ENCODE measurements at places on chromosomes 2 and 18.

GRCh38 chr2:215863687-215864086 lies 149.7 kb downstream of the MREG start:
- DNase-seq = no peak

- DNase-seq = no peak
These were observed 756 bp upstream of the PTPN4 start for GRCh38 chr2:119758881-119759450.

DNA sequence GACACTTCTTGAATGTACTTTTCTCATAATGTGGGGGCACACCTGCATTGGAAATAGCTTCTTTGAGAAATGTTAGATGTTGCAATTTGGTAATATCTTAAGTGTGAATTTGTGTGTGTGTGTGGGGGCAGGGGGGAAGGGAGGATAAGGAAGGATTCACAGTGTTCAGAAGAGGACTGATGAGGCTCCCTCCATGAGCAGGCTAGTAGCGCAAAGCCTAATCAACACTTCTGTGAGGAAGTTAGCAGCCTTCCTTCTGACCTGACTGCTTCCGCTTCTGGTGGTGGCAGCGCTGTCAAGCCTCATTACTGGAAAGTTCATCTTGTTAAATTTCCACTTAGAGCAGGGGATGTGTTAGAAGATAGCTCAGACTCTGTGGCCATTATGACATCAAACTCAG lies 295.4 kb upstream of the SPRED2 start:
- no peak for DNase-seq

GRCh38 chr18:22223254-22223964 lies 54.0 kb downstream of the GATA6 start:
- no peak for DNase-seq

DNA sequence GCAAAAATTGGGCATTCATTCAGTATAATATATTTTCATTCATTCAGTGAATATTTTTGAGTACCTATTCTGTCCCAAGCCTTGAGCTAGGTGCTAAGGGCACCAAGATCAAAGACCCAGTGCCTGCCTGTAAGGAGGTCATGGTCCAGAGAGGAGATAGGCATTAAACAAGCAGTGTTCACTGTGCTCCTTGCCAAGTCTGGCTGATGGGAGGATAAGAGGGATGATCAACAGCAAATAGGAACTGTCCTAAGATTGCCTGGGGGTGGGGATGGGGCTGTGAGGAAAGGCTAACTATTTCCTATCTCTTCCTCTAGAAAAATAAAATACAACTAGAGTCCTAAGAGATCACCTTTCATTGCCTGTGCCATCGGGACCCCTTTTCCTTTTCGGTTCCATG lies 60.4 kb downstream of the SETBP1 start:
- DNase-seq = no peak

- no peak for DNase-seq
These were observed 115.4 kb upstream of the PKDCC start for GRCh38 chr2:41932241-41933045.

DNA sequence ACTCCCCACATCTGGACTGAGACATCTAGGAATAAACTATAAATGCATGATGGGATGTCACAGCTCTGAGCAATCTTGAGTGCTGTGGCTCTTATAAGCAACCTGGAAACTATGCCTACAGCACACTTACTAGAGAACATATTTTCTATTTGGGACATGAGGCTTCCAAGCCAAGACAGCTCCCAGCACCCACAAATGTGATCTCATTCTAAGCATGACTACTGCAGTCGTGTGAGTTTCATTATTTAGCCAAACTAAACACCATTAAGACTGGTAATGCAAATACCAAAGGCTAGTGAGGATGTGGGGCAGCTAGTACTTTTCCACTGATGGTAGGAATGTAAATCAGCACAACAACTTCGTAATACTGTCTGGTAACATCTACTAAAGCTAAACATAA lies 72.5 kb downstream of the RTTN start:
- DNase-seq = no peak

DNA sequence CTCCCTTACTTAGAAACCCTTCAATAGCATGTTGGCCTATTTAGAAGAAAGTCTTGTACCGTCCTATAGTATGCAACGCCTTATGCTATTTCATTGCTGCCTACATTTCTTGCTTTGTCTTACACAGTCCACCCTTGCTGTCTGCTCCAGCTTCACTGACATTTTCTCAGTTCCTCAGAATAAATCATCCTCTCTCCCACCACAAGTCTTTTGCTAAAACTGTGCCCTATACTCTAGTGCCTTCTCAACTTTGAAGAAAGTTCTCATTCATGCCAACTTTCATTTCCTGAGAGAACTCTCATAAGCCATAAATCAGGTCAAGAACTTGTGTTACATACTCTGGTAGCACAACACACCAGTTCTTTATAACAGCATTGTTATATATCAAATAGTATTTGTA lies 54.3 kb upstream of the COL3A1 start:
- no peak for DNase-seq

DNA sequence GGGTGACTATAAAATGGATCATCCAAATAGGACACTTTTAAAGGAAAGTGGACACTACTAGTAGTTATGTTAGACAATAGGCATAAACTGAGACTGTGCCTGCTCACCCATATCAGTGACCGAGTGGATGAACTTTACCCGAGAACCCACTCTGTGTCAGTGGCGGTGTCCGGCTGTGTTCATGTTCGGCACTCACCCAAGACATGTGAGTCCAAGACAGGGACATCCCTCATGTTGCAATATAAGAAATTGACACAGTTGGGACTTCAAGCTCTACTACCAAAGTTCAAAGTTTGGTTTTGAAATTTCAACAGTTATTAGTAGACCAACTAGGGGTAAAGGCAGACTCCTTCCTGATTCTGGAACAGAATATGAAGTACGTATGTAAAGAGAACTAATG lies 326.3 kb upstream of the TNP1 start:
- no peak for DNase-seq

GRCh38 chr2:10305715-10306114 lies 3.0 kb downstream of the HPCAL1 start:
- no peak for DNase-seq

DNA sequence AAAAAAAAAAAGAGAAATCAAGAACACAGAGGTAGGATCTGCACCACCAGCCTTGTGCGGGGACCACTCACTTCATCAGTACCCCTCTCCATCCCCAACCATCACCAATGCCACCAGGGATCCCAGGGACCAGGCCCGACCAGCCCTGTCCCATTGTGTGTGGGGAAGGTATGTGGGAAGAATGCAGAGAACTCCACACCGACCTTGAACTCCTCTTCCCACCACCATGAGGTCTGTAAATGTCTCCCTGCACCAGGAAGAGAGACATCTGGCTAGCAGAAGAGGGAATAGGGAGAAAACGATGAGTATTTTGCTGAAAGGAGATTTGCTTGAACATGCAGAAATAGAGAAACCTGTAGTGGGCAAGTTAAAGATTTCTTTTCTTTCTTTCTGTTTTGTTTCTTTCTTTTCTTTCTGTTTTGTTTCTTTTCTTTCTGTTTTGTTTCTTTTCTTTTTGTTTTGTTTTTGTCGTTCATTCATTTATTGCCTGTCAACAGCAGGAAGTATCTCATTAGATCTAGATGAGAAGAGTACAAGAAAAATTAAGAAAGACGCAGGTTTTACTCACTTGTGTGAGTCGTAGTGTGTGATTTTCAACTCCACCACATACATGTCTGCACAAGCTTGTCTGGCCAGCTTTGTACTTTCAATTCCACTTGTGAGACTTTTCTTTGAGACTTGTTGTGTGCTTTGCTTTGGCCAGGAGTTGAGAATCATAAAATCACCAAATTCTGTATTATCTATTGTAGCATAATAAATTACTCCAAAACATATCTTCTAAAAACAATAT lies 179.8 kb upstream of the HAAO start:
- DNase-seq = no peak

GRCh38 chr2:223744580-223744979 lies 92.8 kb downstream of the AP1S3 start:
- no peak for DNase-seq

- DNase-seq = no peak
These were observed 481.0 kb upstream of the MYT1L start for GRCh38 chr2:2812117-2812516.

- DNase-seq = no peak
These were observed 93.5 kb upstream of the OTOS start for GRCh38 chr2:240233885-240234502.

GRCh38 chr2:9030841-9031240 lies 27.4 kb upstream of the MBOAT2 start:
- DNase-seq = no peak

DNA sequence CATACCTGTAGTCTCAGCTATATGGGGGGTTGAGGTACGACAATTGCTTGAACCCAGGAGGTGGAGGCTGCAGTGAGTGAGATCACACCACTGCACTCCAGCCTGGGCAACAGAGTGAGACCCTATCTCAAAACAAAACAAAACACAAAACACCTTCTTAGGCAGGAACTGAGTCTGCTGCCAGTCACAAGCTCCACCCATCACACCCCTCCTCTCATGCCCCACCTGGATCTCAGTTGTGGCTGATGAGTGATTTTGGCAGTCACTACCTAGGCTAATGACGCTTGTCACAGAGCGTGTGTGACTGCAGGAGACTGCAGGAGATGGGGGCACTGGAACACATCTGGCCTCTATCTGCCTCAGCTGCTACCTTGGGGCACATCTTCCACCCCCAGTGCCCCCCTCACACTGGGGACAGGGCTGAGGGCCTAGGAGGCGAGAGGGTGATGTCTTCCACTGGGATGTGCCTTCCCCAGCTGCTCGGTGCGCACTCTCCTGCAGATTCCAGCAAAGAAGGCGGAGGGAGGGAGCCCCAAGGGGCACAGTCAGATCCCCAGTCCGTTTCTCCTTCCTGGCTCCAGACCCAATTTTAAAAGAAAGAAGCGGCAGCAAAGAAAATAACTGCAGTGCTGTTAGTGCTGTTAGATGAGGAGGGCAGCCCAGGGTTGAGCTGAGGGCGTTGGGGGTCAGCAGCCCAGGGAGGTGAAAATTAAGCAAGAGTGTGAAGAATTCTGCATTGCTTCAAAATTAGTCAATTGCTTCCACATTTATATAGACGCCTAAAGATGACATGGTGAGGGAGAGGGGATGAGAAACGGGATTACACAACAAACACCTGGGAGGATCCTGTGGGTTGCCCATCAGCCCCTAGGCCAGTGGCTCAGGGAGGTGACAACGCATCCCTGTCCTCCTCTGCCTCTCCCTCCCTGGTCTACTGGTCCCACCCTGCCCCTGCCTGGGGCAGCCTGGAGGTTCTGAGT lies 143.6 kb upstream of the HAAO start:
- no peak for DNase-seq

DNA sequence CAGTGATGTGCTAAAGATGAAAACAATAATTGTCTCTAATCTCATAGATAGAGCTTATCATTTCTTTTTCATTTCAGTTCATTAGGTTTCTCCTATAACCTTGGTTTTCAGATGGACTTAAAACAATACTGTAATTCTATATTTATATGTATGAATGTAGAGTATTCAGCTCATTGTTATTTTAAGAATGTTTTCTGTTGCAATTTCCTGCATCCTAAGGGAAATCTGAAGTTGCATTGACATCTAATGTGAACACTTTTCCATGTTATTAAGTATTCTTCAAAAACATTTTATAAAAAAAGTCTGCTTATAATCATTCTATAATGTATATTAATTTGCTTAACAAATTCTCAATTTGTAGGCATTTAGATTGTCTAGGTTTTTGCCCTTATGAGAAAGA lies 288.9 kb downstream of the XIRP2 start:
- no peak for DNase-seq

- DNase-seq = no peak
These were observed 87.4 kb downstream of the NCKAP5 start for GRCh38 chr2:133480707-133481429.

GRCh38 chr18:45926691-45927090 lies 40.4 kb downstream of the EPG5 start:
- DNase-seq = no peak

DNA sequence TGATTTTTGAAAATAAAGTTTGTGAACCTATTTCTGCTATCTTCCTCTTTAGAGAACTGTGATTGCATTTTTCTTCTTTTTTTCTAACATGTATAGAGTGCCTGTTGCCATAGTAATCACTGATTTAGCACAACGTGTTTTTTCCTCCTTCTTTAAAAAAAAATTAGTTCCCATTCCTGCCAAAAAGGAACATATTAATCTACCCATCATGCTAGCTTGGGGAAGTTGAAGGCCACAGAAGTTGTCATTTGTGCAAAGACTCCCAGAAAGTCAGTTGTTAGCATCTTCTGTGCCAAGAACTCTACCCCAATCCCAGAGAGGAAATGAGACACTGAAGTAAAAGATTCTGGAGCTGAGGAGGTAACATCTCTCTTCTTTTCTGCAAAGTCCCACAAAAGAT lies 57.3 kb downstream of the SLC8A1 start:
- DNase-seq = no peak

GRCh38 chr2:100537918-100538317 lies 24.9 kb upstream of the PDCL3 start:
- no peak for DNase-seq

DNA sequence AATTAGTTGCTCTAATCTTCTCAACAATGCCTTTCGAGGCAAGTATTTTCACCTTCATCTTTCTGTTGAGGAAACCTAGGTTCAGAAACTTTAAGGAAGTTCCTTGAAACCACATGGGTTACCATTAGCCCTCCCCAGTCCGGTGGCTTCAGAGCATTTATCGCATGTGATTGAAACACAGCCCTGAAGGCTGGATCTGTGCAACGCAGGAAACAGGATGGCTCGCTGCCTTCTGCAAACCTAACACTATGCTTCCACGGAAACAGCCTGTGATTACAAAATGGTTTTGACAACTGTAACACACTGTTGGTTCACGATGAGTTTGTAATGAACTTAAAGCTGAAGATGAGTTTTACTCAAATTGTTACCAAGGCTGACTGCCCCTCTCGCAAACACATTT lies 68.5 kb downstream of the EPB41L3 start:
- DNase-seq = no peak

DNA sequence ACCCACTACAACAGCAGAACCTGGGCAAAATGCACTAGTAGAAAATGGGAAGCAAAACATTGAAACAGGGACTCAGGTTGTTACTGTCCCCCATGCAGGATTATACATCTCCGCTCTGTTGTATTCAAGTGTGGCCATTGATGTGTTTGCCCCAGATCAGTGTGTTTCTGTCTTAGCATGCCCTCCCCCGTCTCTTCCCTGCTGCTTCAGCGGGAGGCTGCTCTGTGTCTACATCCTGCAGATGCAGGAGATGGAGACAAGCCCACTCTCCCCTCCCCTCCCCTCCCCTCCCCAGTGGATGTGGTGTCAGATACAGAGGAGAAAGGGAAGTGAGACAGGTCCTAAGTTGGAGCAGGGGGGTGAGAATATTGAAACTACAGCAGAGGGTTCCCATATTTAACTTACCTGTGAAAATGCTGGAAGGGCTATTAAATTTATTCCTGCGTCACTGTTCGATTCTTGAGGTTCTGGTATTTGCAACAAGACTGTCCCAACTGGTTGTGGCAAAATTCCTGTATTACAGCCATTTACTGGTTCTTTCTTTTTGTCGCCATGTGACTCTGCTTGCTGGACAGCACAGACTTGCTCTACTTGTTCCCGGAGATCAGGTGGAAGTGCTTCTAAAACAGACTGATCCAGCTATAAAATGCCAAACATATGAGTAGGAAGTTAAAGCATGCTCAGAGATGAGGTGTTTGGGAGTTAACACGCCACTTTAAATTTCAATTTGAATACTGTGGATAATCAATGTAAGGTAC lies 67.0 kb downstream of the EIF5B start:
- no peak for DNase-seq

Measured in stimulated activated CD8-positive, alpha-beta memory T cell treated with anti-CD3 and anti-CD28 coated beads, Interleukin-15, amount 100 ng/mL, for 24 hours (primary cell).